Effector CD4-positive, alpha-beta T cell (primary cell): ENCODE measurements at places on chromosomes 3 and 15.

DNA sequence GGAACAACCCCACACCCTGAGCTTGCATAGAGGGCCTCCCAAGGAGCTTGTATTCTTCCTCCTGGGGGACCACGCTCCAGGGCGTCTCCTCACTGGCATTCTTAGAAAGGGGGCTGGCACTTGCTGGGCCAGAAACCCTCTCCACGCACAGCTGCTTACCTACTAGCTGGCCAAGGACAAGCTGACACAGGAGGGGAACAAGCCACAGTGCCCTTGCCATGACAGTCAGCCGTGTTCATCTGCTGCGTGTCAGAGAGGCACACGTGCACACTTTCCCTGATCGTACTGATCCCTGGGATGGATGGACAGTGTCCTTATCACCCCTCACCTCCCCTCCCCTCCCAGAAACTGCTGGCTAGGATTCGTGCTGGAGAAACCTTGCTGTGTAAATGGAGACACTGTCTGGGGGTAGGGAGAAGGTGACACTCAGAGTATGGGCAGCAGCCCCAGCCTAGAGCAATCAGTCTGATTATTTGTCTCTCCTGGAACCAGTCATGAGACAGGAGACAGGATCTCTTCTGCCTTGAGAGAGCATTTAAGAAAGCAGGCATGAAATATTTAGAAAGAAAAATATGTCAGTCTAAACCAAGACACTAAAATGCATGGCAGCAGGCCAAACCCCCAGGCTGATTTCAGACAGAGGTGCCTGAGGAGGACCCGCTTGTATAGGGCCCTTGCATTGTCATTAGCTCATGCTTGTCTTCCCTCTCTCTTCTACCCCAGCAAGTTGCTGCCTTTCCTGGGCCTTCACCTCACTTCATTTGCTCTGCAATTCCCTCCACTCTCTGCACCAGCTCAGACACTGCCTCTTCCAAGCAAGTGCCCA is 311.8 kb upstream of the TRIM42 start:
- DNase-seq, result no peak

- DNase-seq, result no peak
Measured at GRCh38 chr3:138400651-138401070, 33.8 kb upstream of the ESYT3 start.

- no peak for DNase-seq
Measured at GRCh38 chr3:186746008-186746407, 28.8 kb downstream of the KNG1 start.

GRCh38 chr3:125646581-125646980 is 51.3 kb upstream of the OSBPL11 start:
- DNase-seq, result no peak

GRCh38 chr3:157578181-157578580 is 75.0 kb upstream of the VEPH1 start:
- DNase-seq, result no peak

DNA sequence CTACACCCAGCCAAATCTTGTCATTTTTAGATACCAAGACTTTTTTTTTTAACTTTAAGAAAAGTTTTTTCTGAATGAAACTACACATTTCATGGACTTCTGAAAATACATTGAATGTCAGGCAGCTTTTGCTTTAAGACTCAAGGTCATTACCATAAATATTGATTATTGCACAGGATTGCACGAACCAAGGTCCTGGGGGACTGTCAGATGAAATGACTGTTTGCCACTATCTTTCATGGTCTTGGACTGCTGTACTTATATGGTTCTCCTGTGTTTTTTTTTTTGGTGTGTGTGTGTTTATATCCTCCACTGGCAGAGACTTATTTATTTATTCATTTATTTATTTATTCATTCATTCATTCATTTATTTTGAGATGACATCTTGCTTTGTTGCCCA is 6.9 kb upstream of the MYO1E start:
- no peak for DNase-seq

GRCh38 chr15:80749589-80749988 is 29.6 kb upstream of the CEMIP start:
- no peak for DNase-seq

GRCh38 chr3:100575704-100576103 is 33.7 kb upstream of the ADGRG7 start:
- DNase-seq, result no peak

- DNase-seq, result no peak
Measured at GRCh38 chr3:197236362-197236761, 62.0 kb downstream of the DLG1 start.

- DNase-seq, result no peak
Measured at GRCh38 chr3:101542957-101543356, 18.7 kb upstream of the TRMT10C start.

DNA sequence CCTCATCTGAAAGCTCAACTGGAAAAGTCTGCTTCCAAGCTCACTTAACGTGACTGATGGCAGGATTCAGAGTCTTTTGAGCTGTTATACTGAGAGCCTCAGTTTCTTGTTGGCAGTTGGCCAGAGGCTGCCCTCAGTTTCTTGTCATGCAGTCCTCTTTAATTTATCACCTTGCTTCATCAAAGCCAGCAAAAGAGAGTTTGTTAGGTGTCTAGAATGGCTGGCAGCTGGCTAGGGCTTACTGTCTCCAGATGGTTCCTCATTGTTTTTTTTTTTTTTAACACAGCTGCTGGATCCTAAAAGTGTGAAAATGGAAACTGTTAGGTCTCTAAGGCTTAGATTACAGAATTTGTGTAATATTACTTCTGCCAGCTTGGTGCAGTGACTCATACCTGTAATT is 310.6 kb downstream of the PDCD6IP start:
- no peak for DNase-seq

DNA sequence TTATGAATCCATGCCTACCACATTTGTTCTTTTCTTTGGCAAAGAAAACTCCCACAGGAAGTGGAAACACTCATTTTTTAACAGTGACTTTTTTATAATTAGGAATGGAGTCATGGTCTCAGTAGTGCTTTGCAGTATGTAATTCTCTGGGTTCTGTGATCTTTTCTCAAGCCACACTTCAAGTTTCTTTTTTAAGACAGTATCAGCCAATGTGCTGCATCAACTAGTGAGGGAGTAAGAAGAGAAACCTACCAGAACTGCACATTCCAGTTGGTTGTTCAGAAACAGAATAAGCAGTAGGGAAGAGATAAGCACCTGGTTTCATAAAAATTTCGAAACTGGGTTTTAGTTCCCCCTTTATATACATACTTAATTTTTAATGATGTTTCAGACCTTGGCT is 126.3 kb downstream of the FOXB1 start:
- DNase-seq, result no peak

- no peak for DNase-seq
Measured at GRCh38 chr3:132004571-132004970, 30.2 kb downstream of the CPNE4 start.
